ENCODE measurements at places on chromosomes 12 and 14. TPM values are rescaled to one million over a fixed set of nuclear protein-coding genes. Genes with fewer than 3 reads are reported as not detected.
A peak's percentile ranks its signal among the peaks of the same experiment; 100 is the strongest.

DNA sequence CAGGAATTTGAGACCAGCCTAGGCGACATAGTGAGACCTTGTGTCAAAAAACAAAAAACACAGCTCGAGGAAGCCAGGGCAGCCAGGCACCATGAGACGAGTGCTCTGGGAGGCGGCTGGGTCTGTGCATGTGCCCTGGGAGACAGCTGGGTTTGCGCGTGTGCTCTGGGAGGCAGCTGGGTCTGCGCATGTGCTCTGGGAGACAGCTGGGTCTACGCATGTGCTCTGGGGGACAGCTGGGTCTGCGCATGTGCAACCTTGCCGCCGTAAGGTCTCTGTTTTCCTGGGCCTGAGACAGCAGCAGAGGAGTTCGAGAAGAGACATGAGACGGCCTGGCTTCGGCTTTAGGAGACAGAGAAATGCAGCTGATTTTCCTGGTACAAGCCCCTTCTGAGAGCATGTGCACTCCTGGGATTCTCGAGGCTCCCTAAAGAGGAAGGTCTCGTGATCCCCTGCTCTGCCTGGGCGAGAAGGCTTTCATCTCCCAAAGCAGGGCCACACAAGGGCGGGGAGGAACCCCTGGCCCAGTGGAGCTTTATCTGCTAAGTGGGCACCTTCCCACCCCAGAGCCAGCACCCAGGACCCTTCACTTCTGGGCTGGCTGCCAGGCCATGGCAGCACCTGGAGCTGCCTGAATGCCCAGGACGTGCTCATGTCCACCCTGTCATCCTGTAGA lies 3.5 kb upstream of the BDKRB1 start:
- no peak for DNase-seq

GRCh38 chr12:107372229-107372658 lies 278.9 kb upstream of the CRY1 start:
- DNase-seq, result no peak

The MYO1H gene
- not detected for total RNA-seq

The RIMBP2 gene
- total RNA-seq, result 1.2 TPM

- no peak for DNase-seq
These were observed 443.4 kb downstream of the BCAT1 start for GRCh38 chr12:24505366-24506015.

GRCh38 chr14:30603402-30603801 lies 18.7 kb upstream of the SCFD1 start:
- no peak for DNase-seq

The DBX2 gene
- not detected for total RNA-seq

DNA sequence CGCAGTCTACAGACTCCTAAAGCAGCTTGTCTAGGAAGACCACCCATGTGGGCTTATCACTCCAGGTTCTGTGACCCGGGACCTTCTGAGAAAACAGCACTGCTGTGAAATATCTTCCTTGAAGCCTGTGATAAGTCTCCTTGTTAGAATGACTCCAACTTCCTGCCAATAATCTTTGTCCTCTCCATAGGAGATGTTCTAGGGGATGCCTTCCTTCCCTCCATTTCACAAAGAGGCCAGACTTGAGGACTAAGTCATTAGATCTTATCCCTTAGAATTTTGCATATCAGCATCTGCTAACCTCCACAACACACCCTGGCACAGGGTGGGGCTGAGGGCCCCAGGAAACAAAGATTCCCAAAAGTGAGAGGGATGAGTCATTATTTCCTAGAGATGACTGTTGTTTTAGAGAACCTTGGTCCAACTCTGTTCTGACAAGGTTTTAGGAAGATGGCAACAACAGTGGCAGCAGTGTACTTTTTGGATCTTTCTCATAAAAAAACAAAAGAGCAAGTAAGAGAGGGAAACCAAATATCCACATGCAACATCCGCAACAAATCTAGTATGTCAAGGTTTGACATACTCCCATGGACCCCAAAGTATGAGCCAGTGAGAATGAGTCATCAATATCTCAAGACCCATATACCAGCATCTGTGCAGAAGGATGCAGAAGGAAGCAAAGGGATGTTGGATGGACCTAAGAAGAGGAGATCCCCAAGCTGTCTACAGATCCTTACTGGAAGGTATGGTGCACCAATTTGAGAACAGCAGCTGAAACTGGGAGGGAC lies 6.0 kb downstream of the LTB4R start:
- DNase-seq, result no peak

The OAS1 gene
- 10.4 TPM for total RNA-seq

The FAR2 gene
- total RNA-seq, result 12.2 TPM

- no peak for DNase-seq
These were observed 8.2 kb upstream of the CCDC60 start for GRCh38 chr12:119326341-119326740.

DNA sequence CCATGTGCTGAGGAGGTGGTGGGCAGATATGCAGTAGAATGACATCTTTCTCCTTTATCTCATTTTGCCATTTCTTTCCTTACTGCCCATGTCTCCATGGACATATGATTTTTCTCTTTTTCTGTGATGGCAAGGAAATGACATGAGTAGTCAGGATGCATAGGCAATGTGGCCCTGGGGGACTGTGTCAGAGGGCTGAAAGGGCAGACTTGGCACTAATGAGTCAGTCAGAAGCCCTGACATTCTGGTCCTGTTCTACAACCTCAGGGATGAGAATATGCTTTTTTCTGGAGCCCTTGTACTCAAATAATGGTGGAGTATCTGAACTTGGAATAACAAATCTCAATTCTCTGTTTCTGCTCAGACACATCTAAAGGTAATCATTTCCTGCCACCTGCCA lies 167.8 kb downstream of the TMEM117 start:
- DNase-seq, result no peak

DNA sequence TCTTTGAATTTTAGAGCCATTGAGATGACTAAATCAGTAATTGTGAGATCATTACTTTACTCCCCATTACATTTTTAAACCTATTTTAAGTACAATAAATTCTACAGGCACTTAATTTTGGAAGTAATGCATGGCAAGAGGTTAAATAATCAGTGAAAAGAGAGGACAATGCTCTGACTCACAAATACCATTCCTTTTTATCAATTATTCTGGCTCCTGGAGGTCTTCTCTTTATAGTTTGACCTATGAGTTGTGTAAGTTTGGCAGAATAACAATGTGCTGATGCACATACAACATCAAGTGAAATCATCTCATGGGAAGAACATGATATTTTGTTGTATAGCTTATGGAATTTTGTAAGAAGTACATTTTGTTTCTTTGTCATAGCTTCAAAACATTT lies 166.7 kb downstream of the TMTC3 start:
- no peak for DNase-seq

GRCh38 chr12:54509617-54510016 lies 12.1 kb downstream of the NCKAP1L start:
- peak; percentile 83 for DNase-seq

GRCh38 chr12:91127306-91127705 lies 16.0 kb upstream of the LUM start:
- DNase-seq, result no peak

The KRT74 gene
- total RNA-seq, result not detected

GRCh38 chr12:119804011-119804641 lies 73.0 kb downstream of the CIT start:
- no peak for DNase-seq

DNA sequence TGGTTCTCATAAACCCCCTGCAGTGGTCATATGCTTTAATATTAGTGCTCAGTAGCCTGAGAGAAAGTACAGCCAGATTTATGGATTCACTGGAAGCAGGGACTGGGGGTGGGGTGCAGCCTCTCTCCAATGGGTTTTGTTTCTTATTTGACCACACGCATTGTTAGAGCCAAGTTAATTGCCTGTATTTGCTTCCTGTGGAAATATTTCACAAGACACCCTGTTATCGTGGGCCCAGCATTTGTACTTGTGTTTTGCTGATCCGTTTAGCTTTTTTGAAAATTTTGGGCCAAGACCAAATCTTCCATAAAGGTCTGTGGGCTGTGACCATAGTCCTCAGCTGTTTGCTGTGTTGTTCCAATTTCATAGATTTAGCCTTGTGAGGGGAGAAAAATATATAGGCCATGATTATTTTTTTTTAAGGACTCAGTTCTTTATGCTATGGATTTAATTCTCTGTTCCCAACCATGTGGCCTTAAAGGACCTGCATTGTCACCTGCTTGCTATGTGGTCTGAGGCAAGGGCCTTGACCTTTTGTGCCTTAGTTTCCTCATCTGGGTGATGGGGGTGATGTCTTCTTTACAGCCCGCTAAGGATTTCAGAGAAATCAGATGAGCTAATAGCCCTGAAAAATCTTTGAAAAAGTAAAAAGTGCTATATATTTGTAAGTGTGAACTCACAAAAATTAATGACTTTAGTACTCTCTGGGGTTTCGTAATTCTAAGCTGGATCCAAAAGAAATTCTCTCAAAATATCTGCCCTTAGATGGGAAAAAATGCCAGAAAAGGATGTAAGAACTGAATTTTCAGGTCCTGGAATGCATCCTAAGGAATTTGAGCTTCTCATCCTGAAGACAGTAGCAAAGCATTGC lies 370.2 kb downstream of the DPF3 start:
- no peak for DNase-seq

DNA sequence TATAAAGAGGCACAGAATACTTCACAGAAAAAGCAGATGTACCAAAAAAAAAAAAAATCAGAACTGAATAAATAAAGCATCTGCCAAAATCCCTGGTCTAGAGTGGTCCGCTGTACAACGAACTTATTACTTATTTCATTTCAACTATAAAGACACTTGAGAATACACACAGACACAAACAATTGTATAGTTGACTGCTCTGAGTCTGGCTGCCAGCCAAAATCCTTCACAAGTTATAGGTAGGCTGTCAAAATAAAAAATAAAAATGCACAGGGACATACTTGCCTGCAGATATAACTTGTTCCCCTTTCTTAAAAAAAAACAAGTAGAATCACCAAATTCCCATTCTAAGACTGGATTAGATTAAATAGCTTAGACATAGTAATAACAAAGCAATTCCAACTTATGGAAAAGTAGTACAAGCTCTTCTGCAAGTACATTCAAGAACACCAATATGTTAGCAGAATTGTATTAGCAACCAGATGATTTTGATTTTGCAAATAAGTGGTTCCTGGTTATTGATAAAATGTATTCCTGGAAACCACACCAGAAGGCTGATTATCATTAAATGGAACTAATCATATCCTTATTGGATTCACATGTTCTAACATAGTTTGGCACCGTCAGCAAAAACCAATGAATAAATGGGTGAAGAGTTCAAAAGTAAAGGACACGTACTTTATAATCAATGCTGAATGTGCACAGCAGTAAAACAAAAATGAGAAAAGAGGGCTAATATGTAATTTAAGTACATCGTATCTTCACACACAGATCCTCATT lies 248.5 kb downstream of the NELL2 start:
- no peak for DNase-seq

- DNase-seq, result no peak
These were observed 294.4 kb downstream of the NELL2 start for GRCh38 chr12:44581642-44582242.

The OXA1L gene
- total RNA-seq, result 71.2 TPM

- no peak for DNase-seq
These were observed 1.3 kb downstream of the GLI1 start for GRCh38 chr12:57460841-57461275.

- DNase-seq, result peak; percentile 86
These were observed 40.5 kb downstream of the CRACR2A start for GRCh38 chr12:3712209-3712992.

GRCh38 chr14:33271891-33272290 lies 333.2 kb downstream of the NPAS3 start:
- DNase-seq, result no peak
